ENCODE measurements at places on chromosomes 2 and 18.
A peak's percentile ranks its signal among the peaks of the same experiment; 100 is the strongest.

GRCh38 chr2:23445450-23445868 lies 60.5 kb downstream of the KLHL29 start:
- no peak for DNase-seq

- peak; percentile 63 for DNase-seq
These were observed 410 bp upstream of the TGIF1 start for GRCh38 chr18:3449512-3450011.

GRCh38 chr2:223008162-223008561 lies 43.8 kb upstream of the KCNE4 start:
- no peak for DNase-seq

GRCh38 chr18:64695851-64696553 lies 547.1 kb upstream of the LINC00305 start:
- DNase-seq = no peak

GRCh38 chr18:500632-501405 lies at the start of gene COLEC12:
COLEC12 (minus strand) TSS chr18:500701; CDS start chr18:500514, 187 bp downstream.
- peak; percentile 30 for DNase-seq

GRCh38 chr2:217717646-217718045 lies 285.1 kb downstream of the TNS1 start:
- DNase-seq = no peak
